Adrenal gland (tissue), 19 donors: ENCODE measurements at places on chromosomes 3 and 15. TPM values are rescaled to one million over a fixed set of nuclear protein-coding genes. Genes with fewer than 3 reads are reported as not detected.

- no peak overlapping the region for H3K4me3 ChIP-seq
- peaks cover 4% of the 10 kb centered on the region for H3K4me1 ChIP-seq
- no peaks in the 10 kb centered on the region for H3K27me3 ChIP-seq
- DNase-seq: no peak
- no peaks in the 10 kb centered on the region for H3K36me3 ChIP-seq
These were observed 38.1 kb upstream of the LACTB start for GRCh38 chr15:63083541-63083940.

- H3K36me3 ChIP-seq: no peaks in the 10 kb centered on the region
- DNase-seq: no peak
- H3K4me3 ChIP-seq: no peak overlapping the region
These were observed 163.1 kb upstream of the HES1 start for GRCh38 chr3:193972832-193973231.

DNA sequence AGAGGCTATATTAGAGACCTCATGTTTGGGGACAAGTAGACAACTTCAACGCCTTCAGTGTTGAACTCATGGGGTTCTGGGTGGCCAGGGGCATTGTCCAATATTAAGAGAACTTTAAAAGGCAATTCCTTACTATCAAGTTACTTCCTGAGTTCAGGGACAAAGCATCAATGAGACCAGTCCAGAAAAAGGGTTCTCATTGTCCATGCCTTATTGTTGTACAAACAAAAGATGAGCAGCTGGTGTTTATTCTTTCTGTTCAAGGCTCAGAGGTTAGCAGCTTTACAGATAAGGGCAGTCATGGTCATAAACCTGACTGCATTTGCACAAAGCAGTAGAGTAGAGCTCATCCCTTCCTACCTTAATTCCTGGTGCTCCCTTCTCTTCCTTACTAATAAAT, 18.5 kb upstream of the PDHB start:
- no peaks in the 10 kb centered on the region for H3K36me3 ChIP-seq
- H3K27ac ChIP-seq: no peak overlapping the region
- H3K27me3 ChIP-seq: no peaks in the 10 kb centered on the region
- H3K4me1 ChIP-seq: no peaks in the 10 kb centered on the region

DNA sequence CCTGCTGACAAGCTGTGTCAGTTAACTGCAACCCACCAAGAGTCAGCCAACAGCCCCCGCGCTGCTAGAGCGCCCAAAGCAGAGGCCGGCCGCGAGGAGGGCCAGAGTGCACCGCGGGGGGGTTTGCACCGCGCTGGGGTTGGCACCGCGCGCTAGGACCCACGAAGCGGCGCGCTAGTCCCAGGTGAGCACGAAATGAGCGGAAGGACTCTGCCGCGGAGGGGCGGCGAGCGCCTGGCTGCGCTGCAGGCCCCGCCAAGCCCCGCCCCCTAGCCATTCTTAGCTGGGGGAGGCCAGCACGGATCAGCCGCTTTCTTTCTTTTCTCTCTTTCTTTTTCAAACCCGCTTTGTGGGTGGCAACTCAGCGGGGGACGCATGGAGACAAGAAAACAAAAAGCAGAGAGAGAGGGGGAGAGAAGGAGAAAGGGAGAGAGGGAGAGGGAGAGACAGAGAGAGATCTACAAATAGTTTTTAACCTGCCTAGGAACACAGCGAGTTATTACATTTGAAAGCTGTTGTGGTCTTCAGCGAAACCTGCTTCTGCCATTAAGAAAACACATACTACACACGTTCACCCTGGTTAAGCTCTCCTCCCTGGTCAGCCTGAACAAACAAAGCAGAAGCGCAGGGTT, 6.9 kb upstream of the FOXB1 start:
- H3K27ac ChIP-seq: no peak overlapping the region
- H3K27me3 ChIP-seq: peaks cover 99% of the 10 kb centered on the region
- no peak overlapping the region for H3K4me3 ChIP-seq
- H3K36me3 ChIP-seq: no peaks in the 10 kb centered on the region

- H3K27ac ChIP-seq: no peak overlapping the region
- no peak overlapping the region for H3K4me3 ChIP-seq
- no peaks in the 10 kb centered on the region for H3K27me3 ChIP-seq
- no peaks in the 10 kb centered on the region for H3K36me3 ChIP-seq
- H3K4me1 ChIP-seq: no peaks in the 10 kb centered on the region
These were observed 165.3 kb downstream of the SHQ1 start for GRCh38 chr3:72682936-72683452.

DNA sequence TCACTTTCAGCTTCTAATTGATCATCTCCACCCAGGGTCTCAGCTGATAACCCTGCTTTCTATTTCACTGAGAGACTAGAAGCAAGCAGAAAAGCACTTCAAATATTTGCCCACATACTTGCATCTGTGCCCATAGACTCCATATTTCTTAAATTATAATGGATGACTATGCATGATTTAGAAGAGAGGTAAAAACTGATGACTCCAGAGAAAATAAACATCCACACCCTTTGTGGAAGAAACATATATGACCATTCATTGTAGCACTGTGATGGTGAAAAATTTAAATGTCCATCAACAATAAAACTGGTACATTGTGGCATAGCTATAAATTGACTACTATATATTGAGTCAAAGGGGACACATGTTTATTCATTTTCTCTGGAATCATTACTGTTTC, 7.1 kb upstream of the IGF2BP2 start:
- no peak overlapping the region for H3K27ac ChIP-seq
- H3K27me3 ChIP-seq: no peaks in the 10 kb centered on the region
- H3K4me3 ChIP-seq: no peak overlapping the region
- H3K4me1 ChIP-seq: no peaks in the 10 kb centered on the region
- no peak for DNase-seq

DNA sequence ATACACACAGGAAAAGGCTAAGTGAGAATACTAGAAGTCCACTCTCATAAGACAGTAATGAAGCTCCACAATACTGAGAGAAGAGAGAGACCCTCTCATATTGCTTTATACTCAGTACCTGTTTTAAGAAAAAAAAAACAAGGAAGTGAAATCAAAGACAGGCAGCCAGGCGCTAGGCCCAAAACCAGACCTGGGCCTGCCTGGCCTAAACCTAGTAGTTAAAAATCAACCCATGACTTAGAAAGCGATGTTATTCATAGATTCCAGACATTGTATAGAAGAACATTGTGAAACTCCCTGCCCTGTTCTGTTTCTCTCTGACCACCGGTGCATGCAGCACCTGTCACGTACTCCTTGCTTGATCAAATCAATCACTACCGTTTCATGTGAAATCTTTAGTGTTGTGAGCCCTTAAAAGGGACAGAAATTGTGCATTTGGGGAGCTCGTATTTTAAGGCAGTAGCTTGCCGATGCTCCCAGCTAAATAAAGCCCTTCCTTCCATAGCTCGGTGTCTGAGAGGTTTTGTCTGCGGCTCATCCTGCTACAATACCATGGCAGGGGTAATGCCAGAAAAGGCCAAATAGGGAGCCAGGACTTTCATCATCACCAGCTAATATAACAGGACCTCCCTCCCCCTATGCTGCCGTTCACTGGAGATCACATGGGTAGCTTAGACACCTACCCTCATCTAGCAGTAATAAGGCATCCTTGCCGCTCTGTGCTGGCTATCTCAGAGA, 1294.1 kb downstream of the NSUN3 start:
- no peaks in the 10 kb centered on the region for H3K27me3 ChIP-seq
- no peak for DNase-seq
- no peak overlapping the region for H3K4me3 ChIP-seq
- no peaks in the 10 kb centered on the region for H3K4me1 ChIP-seq
- no peaks in the 10 kb centered on the region for H3K36me3 ChIP-seq

DNA sequence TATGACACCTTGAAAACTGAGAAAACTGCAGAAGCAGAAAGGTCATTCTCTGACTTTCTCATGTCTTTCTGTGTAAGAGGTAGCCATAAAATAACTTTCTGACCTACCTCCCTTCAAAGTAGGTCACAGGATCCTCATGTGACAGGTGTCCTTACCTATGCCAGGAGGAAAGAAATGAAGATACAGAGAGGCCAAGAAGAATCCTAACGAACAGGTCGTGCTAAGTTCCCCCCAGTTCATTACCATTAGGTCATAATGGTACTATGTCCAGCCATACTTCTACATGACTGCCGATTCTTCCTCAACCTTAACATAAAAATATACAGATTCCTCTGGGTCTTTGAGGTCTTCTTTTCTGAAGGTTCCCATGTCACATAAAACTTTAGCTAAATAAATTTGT, 118.6 kb downstream of the FOXB1 start:
- H3K4me3 ChIP-seq: no peak overlapping the region
- no peak for DNase-seq
- peaks cover 12% of the 10 kb centered on the region for H3K27me3 ChIP-seq
- no peaks in the 10 kb centered on the region for H3K36me3 ChIP-seq

DNA sequence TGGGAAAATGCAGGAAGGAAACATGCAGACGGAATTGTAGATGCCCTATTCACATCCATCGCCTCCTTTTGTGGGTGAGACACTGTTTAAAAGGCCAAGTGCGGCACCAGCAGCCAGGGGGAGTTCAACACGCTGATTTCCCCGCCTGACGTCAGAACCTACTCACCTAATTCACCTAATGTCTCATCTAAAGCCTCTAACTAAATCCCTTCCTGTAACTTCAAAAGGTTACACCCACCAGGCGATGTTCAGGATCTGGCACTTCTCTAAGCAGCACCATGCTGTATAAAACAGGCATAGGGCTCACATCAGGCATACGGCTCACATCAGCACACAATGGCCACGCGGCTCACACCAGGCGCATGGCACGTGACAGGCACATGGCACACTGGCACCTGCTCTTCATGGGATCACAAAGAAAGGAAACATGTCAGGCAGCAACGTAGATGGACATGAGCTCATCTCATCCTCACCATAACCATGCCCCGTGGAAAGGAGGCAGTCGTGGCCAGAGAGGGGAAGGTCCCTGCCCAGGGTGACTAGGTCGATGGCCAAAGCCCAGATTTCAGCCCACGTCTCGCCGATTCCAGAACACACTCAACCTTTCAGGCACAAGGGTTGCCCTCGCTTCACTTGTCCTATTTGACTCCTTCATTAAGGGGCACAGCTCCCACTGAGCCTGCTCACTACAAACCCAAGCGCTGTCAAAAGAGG, 21.7 kb downstream of the XXYLT1 start:
- H3K4me1 ChIP-seq: peaks cover 3% of the 10 kb centered on the region
- H3K4me3 ChIP-seq: no peak overlapping the region
- no peak overlapping the region for H3K27ac ChIP-seq
- H3K36me3 ChIP-seq: no peaks in the 10 kb centered on the region
- no peaks in the 10 kb centered on the region for H3K27me3 ChIP-seq

GPR27 gene
- 3.9 TPM for polyA plus RNA-seq

CLDN1 gene
- 53.4 TPM for polyA plus RNA-seq

GP5 gene
- not detected for polyA plus RNA-seq
